CD4-positive, alpha-beta T cell treated with Interleukin-4 for 4 hours (primary cell): ENCODE measurements at places on chromosomes 13 and 19.

- DNase-seq, result no peak
These were observed 3.8 kb downstream of the YIPF2 start for GRCh38 chr19:10924597-10924996.

DNA sequence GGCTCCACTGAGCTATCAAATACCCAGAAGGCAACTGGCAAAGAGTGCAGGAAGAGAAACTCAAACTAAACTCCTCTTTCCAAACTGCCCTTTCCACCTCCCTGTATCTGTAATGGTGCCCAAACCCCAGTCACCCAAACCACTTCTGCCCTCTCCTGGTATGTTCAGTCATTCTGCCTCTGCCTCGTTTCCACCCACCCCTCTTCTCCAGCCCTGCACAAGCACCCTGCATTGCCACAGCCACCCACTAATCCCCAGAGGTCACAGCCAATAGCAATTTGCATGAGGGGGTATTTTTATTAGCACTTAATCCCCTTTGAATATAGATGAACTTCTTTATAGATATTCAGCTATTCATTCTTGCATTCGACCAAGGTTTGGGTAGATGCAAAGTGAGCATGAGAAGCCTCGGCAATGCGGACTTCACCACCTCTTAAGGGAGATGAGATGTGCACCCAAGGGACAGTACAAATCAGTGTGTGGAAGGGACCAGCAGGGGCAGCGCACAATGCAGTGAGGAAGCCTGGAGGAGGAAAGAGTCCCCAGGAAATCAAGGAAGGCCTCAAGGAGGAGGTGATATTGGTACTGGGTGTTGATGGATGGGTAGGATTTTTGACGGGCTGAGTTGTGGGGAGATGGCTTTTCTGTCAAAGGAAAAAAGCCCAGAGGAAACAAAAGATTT, 12.4 kb downstream of the TMEM272 start:
- peak; percentile 72 for DNase-seq

GRCh38 chr13:26227166-26227971, 5.3 kb upstream of the RNF6 start:
- no peak for DNase-seq

- no peak for DNase-seq
These were observed 5.0 kb upstream of the ZIC5 start for GRCh38 chr13:99976575-99976974.

DNA sequence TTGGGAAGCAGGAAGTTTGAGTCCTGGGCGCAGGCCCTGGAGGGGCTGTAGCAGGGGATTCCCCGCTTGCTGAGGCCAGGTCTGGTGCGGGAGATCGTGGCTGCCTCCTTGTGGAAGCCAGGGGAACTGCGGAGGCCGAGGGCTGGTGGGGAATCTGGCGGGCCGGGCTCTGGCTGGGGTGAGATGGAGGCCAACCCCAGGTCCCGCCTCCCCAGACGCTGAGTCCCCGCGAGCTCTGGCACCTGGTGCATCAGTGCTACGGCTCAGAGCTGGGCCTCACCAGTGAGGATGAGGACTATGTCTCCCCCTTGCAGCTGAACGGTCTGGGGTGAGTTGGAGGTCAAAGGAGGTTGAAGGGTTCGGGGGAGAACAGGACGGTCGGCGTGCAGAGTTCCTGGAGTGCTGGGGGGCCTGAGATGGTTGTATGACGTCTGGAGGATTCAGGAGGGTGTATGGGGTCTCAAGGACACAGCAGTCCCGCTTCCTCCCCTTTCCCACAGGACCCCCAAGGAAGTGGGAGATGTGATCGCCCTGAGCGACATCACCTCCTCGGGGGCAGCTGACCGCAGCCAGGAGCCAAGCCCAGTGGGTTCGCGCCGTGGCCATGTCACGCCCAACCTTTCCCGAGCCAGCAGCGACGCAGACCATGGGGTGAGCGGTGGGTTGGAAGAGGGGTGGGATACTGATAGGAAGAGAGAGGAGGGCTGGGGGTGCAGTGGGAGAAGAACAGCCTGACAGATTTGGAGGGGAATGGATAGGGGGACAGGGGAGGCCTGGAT, 13.1 kb downstream of the GRAMD1A start:
- DNase-seq, result peak; percentile 75

- no peak for DNase-seq
These were observed 20.5 kb downstream of the ZNF227 start for GRCh38 chr19:44232867-44233266.

DNA sequence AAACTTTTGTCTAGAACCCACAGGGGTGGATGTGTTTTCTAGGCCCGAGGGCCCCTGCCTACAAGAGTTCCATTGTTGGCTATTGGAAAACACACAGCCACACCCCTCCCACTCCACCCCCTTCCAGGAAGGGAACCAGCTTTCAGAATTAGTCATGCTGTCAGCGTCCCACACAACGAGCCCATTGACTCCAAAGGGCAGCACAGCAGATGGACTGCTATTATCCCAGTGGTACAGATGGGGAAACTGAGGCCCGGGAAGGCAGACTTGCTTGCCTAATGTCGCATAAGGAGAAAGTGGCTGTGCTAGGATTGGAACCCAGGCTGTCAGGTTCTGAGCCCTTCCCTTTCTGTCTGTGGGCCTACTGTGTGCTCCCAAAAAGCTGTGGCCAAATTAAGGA, 8.1 kb upstream of the FXYD3 start:
- no peak for DNase-seq

DNA sequence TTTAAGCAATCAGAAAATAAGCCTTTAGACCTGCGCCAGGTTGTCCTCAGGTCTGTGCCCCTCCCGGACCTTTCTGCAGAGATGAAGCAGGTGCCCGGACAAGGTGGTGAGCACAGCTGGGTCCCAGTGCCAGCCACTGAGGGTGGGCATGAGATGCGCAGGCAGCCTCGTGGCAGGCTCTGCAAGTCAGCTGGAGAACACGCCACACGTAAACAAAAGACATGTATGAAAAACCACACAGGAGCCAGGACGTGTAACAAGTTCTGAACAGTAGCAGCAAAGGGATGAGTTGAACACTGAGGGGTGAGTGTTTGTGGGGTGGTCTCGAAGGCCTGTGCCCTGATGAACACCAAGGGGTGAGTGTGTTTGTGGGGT, 68.8 kb upstream of the MCF2L start:
- no peak for DNase-seq

DNA sequence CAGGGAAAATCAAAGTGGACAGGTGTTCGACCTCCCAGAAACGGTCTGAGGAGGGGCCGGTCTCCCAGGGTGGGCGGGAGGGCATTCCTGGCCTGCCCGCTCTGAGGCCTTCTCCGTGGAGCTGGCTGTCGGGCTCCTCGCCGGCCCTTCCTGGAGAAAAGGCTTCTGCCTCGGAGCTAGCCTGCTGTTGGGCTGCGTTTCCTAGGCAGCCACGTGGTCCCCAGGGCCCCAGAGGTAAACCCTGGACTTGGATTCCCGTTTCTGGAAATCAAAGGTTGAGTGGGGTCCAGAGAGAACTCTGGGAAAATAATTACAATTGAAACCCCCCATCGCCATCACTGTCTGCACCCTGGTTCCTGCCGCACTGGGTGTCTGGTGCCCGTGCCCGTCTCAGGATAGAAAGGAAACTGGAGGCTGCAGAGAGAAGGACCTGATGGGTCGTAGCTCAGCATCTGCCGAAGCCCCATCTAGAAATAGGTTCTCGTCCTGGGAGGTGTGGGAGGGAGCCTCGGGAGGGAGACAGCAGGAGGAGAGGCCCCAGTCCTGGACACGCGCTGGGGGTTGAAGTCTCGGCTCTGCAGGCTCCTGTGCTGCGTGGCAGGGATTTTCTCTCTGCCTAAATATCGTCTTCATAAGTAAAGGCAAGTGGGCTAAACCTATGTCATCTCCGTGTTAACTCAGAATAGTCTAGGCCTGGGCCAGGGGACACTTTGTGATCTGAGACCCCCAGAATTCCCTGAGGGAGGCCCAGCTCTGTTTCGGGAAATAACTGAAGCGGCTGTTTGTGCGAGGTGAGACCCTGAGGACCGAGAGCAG, 7.7 kb upstream of the PROZ start:
- no peak for DNase-seq

DNA sequence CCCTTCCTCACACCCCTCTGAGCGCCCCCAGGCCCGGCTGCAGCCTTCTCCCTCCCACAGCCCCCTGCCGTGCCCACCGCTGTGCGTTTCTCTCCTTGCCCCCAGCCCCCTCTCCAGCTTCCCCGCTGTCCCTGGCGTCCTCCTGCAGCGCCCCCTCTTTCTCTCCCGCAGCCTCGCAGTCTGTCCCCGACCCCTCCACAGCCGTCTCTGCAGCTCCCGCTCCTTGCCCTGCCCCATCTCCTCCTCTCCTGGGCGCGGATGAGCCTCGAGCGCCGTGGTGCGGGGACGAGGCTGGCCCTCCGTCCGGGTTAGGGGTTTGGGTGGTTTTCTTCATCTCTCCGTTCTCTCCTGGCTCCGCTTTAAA, 1.1 kb downstream of the KMT5C start:
- no peak for DNase-seq

DNA sequence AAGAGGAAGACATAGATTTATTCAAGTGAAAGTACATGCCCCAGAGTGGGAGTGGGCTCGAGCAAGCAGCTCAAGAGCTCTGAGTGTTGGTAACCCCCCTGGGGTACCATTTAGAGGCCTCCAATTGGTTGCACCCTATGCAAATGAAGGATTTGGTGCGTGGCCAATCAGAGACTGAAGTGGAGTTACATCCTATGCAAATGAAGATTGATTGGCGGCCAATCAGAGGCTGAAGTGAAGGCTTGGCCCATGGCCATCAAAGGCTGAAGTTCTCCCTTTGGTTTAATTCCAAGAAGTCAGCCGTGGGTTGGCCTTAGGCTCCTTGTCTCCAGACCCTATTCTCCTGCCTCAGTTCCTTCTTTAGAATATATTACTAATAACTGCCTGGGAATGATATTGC, 12.9 kb upstream of the IGFL1 start:
- no peak for DNase-seq

- no peak for DNase-seq
These were observed 357.7 kb downstream of the UQCRFS1 start for GRCh38 chr19:28855216-28855615.

- no peak for DNase-seq
These were observed 46.8 kb downstream of the LATS2 start for GRCh38 chr13:21014502-21015170.

DNA sequence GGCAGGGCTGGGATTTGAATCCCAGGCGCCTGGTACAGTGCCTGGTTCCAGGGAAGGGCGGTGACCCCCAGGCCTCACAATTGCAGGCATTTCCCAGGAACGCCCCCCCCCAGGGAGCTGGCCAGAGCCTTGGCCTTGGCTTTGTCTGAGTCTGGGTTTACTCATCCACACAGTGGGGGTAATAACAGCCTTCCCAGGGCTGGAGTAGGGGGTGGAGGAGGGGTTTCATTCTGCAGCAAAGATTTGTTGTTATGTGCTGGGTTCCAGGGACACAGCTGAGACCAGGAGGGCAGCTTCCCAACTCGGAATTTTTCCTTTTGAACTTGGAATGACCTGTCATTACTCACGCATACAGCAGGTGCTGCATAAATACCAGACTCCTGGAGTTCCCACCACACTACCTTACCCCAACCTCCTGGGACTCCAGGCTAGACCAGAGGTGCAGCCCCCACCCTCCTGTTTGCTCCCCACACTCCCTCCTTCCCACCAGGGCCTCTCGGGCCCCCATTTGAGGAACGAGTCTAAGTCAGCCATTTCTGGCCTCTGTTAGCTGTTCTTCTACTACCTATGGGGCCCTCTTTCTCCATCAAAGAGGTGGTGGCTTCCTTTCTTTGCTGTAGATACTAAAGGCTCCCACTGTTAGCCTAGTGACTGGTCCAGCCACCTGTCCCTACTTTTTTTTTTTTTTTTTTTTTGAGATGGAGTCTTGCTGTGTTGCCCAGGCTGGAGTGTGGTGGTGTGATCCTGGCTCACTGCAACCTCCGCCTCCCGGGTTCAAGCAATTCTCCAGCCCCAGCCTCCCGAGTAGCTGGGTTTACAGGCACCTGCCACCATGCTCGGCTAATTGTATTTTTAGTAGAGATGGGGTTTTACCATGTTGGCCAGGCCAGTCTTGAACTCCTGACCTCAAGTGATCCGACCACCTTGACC, 1.6 kb upstream of the ADAMTS10 start:
- DNase-seq, result no peak
